Epithelial cell of esophagus (primary cell): ENCODE measurements at places on chromosomes 3 and 15.
A peak's percentile ranks its signal among the peaks of the same experiment; 100 is the strongest.

- no peak for DNase-seq
Measured at GRCh38 chr15:31270767-31271166, 55.9 kb upstream of the KLF13 start.

DNA sequence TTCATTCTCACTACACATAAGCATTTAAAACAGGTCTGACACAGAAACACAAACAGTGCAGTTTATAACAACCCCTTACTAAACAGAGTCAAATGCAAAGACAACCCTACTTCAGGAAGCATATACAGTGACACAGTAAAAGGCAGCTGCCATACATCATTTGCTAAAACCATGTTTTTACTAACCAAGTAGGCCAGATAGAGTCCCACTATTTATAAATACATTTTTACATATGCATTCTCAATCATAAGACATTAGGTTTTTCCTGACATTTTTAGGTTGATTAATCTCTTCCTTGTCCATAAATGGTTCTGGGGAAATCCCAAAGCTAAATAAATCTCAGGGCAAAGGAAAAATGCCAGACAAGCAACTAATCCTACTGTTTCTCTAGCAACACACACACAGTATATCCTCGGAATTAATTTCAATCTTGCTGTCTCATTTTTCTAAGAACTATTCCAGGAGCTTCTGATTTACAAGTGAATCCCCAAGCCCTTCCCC is 39.0 kb downstream of the CHAC1 start:
- DNase-seq, result no peak

- DNase-seq, result no peak
Measured at GRCh38 chr3:24623657-24624056, 129.0 kb upstream of the THRB start.

GRCh38 chr15:36108541-36108940 is 470.9 kb upstream of the CDIN1 start:
- no peak for DNase-seq

GRCh38 chr3:139421460-139421859 is 32.0 kb upstream of the COPB2 start:
- no peak for DNase-seq

DNA sequence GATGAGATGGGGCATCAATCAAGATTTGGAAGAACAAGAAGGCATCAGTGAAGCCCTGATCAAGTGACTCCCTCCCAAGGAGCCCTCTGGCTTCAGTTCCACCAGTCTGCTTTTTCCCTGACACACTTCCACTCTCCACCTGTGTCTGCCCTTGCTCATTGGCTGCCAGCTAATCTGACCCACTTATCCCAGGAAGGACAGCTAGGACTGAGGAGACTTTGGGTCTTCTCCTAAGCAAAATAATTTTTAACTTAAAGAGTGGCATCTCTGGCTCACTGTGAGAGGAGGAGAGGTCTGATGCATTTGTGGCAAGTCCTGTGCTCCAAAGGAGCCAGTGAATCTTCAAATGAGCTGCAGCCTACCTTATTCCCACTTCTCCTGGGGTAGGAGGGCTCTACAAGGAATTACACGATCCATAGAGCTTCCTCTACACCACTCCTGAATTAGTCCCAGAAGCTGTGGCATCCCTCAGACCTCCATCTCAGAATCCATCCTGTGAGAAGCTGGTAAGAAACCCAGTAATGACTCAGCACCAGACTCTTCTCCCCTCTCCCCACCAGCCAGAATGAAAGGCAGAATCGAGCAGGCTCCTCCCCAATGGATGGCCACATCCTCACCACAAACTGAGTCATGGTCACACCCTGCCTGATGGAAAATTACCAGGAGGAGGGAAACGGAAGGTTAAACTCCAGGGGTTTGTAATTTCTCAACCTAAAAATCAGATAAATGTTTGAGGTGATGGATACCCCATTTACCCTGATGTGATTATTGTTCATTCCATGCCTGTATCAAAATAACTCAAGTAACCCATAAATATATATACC is 6.3 kb upstream of the PKM start:
- peak; percentile 98 for DNase-seq
